ENCODE measurements at places on chromosomes 16 and 17. TPM values are rescaled to one million over a fixed set of nuclear protein-coding genes. Genes with fewer than 3 reads are reported as not detected.

The C17orf67 gene
- total RNA-seq, result 3.2 TPM

GRCh38 chr16:66399031-66399430 lies 28.1 kb upstream of the BEAN1 start:
- DNase-seq, result no peak

The PRKCA gene
- total RNA-seq, result 58.1 TPM

- no peak for DNase-seq
These were observed 24.9 kb downstream of the SCNN1G start for GRCh38 chr16:23207485-23207884.

The BBS2 gene
- total RNA-seq, result 62.6 TPM

The FOXN1 gene
- 1.5 TPM for total RNA-seq

All from ureter (tissue), 1 donor.